ENCODE measurements at places on chromosomes 1 and 21. TPM values are rescaled to one million over a fixed set of nuclear protein-coding genes. Genes with fewer than 3 reads are reported as not detected.

EXO1 gene
- total RNA-seq, result 32.9 TPM

DNA sequence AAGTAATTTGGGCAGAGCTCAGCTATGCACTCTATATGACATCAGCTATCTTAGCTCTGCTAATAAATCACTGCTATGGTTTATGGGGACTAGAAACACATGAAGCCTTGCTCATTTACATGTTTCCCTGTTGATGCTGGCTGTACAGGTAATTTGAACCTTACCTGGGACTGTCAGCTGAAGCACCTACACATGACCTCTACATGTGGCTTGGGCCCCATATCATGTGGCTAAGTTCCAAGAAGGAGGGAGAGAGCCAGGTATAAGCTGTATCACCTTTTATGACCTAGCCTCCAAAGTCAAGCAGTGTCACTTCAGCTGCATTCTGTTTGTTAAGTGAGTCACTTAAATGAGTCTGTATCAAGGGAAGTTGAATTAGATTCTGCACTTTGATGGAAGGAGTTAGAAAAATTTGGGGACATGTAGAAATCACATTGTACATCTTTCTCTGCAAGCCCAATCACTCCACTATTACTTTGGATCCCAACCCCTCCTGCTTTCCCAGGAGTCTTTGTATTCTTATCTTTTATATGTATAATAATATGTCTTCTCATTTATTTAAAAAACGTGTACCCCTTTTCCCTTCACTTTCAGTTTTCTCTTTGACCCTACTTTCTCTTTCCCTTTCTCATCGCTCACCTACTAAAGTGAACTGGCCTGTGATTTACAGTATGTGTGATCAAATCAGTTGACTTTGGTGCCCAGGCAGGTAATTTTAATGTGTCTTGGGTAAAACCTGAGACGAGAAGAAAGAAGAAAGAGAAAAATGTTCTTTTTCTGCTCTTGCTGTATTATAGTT lies 53.4 kb upstream of the PRKACB start:
- H3K4me1 ChIP-seq, result peaks cover 40% of the 10 kb centered on the region
- peak overlapping the region; percentile 8 for H3K27ac ChIP-seq
- peak; percentile 26 for DNase-seq

PADI4 gene
- 0.44 TPM for total RNA-seq

FABP3 gene
- not detected for total RNA-seq

ZDHHC18 gene
- total RNA-seq, result 24.4 TPM

TLR5 gene
- 1.2 TPM for total RNA-seq

GRCh38 chr1:228781161-228781808 lies 46.0 kb downstream of the RHOU start:
- DNase-seq, result no peak
- no peak overlapping the region for H3K27ac ChIP-seq
- no peaks in the 10 kb centered on the region for H3K27me3 ChIP-seq
- no peak overlapping the region for H3K4me3 ChIP-seq
- H3K36me3 ChIP-seq, result no peaks in the 10 kb centered on the region
- peaks cover 6% of the 10 kb centered on the region for H3K4me1 ChIP-seq

DNA sequence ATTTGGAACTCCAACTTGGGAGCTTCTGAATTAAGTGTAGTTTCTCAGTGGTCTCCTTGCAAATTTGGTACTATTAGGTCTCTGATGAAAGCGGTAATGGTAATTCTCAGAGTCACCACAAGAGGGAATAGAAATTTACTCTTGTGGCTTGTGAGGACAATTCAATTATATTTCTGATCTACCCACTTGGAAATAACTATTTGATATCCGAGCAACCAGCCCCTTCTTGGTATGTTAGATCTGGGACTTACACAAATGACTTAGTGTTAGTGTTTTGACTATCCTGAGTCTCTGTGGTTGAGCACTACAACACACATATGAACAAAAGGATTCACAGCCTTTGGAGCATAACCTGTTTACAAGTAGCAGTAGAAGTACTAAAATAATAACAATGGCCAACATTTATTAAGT lies 68.1 kb downstream of the RPS6KA1 start:
- no peak overlapping the region for H3K4me3 ChIP-seq
- DNase-seq, result peak; percentile 68
- no peaks in the 10 kb centered on the region for H3K27me3 ChIP-seq
- H3K27ac ChIP-seq, result no peak overlapping the region

ZNF695 gene
- 14.9 TPM for total RNA-seq

DNA sequence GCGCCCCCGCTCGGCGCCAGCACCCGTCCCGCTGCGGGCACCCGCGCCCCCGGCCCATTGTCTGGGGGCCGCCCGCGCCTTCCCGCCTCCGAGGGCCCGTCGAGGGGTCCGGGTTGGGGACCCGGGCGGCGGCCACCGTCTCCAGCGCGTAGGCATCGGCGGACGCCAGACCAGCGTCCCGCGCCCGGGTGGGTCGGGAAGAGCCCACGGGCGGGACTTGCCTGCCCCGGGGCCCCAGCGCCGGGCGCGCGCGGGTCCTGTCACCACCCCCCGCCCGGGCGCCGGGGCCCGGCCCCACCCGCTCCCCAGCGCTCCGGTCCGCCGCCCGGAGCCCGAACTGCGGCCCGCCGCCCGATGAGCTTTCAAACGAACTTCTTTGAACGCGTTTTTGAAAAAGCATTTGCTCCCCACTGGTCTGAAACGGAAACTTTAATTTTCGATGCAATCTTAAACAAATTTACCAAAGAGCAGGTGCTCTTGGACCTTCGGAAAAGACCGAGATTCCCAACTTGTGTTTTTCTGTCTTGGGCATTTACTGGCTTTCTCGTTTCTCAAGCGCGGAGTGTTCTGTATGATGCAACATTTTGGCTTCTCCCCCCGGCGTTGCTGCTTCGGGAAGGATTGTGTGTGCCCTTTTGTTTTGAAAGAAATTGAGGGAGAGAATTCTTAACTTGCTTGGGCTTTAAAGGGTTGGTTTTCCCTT lies 615 bp downstream of the CLIC4 start:
- H3K27me3 ChIP-seq, result no peaks in the 10 kb centered on the region
- peak overlapping the region; percentile 62 for H3K4me3 ChIP-seq
- no peaks in the 10 kb centered on the region for H3K36me3 ChIP-seq
- H3K4me1 ChIP-seq, result peaks cover 42% of the 10 kb centered on the region
- peak overlapping the region; percentile 67 for H3K27ac ChIP-seq
- DNase-seq, result no peak

PSMB2 gene
- total RNA-seq, result 122 TPM

DNA sequence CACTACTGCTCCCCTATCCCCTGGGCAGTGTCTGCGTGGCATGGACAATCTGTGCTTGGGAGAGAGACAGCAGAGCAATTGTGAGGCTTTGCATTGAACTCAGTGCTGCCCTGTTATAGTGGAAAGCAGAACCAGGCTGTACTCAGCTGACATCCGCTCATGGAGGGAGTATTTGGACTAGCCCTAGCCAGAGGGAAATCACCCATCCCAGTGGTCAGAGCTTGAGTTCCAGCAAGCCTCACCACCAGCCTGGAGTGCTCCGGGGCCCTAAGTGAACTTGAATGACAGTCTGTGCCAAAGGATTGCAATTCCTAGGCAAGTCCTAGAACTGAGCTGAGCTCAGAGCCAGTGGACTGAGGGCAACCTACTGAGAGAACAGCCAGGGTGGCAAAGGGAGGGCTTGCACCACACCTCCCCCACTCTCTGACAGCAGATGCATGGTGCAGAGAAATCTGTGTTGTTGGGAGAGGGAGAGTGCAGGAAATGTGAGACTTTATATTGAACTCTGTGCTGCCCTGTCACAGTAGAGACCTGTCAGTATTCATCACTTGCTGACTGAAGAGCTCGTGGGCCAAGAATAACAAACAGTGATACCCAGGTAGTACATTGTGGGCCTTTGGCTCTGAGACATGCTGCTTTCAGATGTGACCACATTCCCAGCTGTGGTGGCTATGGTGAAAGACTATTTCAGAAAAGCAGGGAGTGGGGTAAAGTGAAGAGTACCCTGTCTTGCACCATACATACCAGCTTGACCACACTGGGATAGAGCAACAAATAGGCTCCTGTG lies 107.7 kb upstream of the SLC5A9 start:
- no peaks in the 10 kb centered on the region for H3K36me3 ChIP-seq
- peaks cover 41% of the 10 kb centered on the region for H3K27me3 ChIP-seq
- no peak for DNase-seq
- no peak overlapping the region for H3K27ac ChIP-seq
- H3K4me3 ChIP-seq, result no peak overlapping the region

ACTA1 gene
- total RNA-seq, result not detected

DNA sequence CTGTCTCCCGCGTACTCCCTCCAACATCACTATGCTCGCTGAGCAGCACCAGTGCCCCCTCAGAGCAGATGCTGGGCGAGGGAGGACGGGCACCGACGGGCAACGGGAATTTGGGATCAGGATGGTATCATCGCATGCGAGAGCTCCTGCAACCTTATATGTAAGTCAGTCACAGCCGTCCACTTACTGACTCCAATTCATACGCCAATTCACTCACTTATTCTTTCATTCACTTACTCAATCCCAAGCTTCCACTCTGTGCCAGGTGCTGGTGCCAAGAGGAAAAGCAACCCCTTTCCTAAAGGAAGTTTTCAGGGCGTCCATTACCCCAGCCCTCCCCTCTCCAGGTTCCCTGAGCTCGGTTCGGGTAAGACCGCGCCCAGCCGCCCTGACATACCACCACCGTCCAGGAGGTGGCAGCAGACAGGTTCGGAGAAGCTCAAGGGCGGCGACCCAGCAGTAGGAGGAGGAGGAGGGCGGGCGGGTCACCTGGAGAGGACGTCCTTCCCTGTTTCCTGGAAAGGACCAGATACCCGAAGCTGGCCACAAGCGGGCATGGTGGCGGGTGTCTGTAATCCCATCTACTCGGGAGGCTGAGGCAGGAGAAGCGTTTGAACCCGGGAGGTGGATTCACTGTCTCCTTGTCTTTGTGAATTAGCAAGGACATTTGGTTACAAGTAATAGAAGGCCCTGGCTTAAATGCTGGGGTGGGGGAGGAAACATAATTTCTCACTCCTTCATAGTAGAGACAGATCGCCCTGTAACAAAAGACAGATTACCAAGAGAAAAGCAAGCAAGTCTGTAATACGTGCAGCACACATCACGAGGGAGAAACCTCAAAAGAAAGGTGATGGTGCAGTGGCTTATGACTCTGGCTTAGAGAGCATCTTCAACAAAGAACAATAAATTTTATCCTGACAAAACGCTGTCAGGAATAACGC lies 7.6 kb upstream of the IL22RA1 start:
- peak overlapping the region; percentile 4 for H3K27ac ChIP-seq
- no peaks in the 10 kb centered on the region for H3K27me3 ChIP-seq
- peak; percentile 85 for DNase-seq
- H3K4me3 ChIP-seq, result peak overlapping the region; percentile 49

GRCh38 chr1:168717906-168718891 lies 10.8 kb downstream of the DPT start:
- H3K27ac ChIP-seq, result no peak overlapping the region
- no peaks in the 10 kb centered on the region for H3K36me3 ChIP-seq
- no peak for DNase-seq
- peaks cover 3% of the 10 kb centered on the region for H3K4me1 ChIP-seq

- H3K36me3 ChIP-seq, result no peaks in the 10 kb centered on the region
- H3K4me1 ChIP-seq, result no peaks in the 10 kb centered on the region
- no peak for DNase-seq
- H3K4me3 ChIP-seq, result no peak overlapping the region
Observed at GRCh38 chr21:15754640-15755039, 24.9 kb downstream of the USP25 start.

IQCC gene
- total RNA-seq, result 4.7 TPM

DNA sequence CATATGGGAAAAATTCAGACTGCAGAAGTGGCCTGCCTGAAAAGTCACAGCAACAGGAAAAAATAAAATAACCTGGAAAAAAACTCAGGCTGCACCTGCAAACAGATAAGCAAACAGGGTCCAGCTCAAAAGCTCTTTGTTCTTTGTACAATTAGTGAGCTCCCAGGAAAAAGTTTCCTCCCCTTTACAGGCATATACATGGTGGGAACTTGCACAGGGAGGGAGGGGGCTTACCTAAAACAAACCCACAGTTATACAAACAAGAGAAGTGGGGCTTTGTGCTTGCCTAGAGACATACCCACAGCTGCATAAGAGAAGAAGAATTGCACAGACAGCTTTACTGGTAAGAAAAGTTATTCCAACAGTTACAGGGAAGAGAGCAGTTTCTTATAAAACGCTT lies 31.7 kb upstream of the COG2 start:
- H3K27ac ChIP-seq, result no peak overlapping the region
- DNase-seq, result no peak
- H3K4me3 ChIP-seq, result no peak overlapping the region
- no peaks in the 10 kb centered on the region for H3K36me3 ChIP-seq

Data from HCT116 (cell line).